ENCODE measurements at places on chromosomes 7 and 10.

- DNase-seq, result peak; percentile 42
Observed at GRCh38 chr10:69497611-69498390, 46.5 kb downstream of the TSPAN15 start.

DNA sequence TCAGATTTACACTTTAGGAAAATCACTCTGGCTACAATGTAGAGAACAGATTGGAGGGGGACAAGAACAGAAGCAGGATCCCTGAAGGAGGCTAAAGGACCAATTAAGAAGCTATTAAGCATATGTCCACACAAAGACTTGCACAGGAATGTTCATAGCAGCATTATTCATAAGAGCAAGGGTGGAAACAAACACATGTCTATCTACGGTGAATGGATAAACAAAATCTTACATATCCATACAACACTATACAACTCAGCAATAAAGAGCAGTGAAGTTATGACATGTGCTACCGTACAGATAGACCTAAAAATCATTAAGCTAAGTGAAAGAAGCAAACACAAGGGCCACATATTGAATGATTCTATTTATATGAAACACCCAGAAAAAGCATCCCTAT is 10.4 kb downstream of the CHCHD3 start:
- DNase-seq, result no peak

GRCh38 chr7:130380861-130381455 is 664 bp downstream of the CPA1 start:
- no peak for DNase-seq

DNA sequence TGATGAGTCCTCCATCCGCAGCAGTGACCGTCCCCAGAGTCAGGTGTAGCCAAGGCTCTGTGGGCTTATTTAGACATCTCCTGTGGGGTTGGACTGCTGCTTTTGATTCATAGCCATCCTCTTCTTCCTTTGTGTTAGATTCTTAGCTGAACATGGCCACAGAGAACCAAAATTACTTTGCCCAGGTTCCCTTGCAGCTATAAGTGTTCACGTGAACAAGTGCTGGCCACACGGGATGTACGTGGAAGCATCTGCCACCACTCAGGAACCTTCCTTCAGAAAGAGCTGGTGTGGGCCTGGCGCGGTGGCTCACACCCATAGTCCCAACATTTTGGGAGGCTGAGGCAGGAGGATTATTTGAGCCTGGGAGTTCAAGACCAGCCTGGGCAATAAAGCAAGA is 49.1 kb downstream of the TMEM209 start:
- no peak for DNase-seq

- DNase-seq, result no peak
Observed at GRCh38 chr7:10685040-10685439, 288.6 kb upstream of the PHF14 start.

- DNase-seq, result no peak
Observed at GRCh38 chr10:127922675-127923366, 15.9 kb downstream of the PTPRE start.

GRCh38 chr10:129894698-129895097 is 69.4 kb downstream of the EBF3 start:
- no peak for DNase-seq

- peak; percentile 13 for DNase-seq
Observed at GRCh38 chr10:77877441-77878344, 48.9 kb downstream of the DLG5 start.

DNA sequence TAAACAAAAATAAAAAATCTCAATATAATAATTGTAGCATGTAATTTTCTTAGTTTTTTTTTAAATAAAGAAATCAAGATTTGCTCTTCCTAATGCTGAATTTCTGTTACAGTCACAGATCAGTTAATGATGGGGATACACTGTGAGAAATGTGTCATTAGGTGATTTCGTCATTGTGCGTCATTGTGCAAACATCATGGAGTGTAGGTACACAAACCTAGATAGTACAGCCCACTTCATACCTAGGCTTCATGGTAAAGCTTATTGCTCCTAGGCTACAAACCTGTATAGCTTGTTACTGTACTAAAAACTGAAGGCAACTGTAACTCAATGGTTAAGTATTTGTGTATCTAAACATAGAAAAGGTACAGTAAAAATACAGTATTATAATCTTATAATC is 74.4 kb upstream of the LSM8 start:
- no peak for DNase-seq

DNA sequence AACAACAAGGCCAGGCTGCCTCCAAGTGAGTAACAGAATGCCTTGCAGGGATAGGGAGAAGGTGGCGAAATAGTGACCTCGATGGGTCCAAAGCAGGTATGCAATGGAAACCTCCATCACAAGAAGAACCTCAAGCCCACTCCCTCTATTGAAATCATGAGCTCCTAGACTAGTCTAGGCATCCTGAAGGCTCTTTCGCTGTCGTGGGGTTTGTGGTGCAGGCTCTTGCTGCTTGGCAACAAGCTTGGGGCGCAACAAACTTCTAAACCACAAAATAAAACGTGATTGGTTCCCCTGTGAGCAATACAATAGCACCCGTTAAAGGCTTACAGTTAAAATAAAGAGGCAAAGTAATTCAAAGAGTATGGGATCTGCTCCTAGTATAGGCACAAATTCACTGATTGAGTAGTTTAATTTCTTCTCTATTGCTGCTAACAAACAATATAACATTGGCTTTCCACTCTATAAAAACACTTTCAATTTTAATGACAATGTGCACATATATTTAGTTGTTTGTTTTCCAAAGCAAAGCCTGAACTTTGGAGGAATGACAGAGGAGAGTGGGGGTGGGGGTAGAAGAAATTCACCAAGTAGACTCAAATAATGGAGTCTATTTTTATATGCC is 64.1 kb downstream of the C10orf67 start:
- no peak for DNase-seq

DNA sequence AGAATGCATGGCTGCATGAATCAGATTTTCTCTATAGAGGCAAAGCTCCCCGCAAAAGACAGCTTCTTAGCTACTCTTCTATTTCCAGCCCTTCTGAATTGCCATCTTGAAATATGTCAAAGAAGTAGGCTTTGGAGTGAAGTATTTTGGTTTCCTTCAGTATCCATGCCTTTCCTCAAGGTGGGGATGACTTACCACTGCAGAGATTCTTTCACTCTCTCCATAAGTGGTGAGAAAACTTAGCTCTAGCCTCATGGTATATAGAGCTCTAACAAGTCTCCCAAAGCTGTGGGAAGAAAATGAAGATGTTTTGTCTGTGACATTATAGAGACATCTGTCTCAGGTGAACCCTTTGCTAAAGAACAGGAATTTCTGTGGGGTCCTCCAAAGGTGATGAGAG is 89.6 kb upstream of the ITGB1 start:
- DNase-seq, result no peak

- no peak for DNase-seq
Observed at GRCh38 chr7:2818121-2818520, 26.0 kb downstream of the GNA12 start.

DNA sequence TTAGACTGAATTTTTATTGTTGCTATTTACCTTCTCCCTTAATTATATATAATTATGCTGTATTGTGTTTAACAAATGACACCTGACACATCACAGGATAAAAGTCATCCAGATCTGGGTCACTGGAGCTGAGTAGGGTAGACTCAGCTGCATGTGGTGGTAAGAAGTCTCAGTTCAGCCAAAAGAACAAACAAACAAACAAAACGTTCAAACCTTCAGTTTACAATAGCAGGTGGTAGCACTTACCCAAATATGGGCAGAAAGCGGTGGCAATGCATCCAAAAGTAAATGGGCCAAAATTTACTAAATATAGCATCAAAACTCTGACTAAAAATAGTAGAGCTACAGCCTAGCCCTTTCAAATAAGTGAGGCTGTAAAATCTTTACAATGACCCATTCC is 42.2 kb downstream of the ZWINT start:
- no peak for DNase-seq

- DNase-seq, result no peak
Observed at GRCh38 chr10:17974505-17974904, 22.8 kb downstream of the SLC39A12 start.

DNA sequence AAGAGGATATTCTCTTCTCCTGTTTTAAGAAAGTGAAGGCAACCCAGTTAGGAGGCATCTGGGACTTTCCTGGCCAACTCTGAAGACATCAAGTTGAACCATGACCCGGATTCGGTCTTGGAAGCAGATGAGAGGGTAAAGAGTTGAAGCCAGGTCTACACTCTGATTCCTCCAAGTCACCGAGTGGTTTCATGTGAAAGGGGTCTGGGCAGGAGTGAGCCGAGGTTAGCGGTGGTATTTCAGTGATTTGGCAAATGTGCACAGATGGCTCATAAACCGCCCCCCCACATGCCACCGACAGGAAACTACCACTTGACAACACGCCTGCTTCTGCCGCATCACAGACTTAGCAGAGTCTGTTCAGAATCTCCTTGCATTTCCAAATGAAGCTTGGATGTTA is 11.4 kb upstream of the REPIN1 start:
- peak; percentile 91 for DNase-seq

GRCh38 chr7:106016331-106016730 is 53.3 kb downstream of the CDHR3 start:
- no peak for DNase-seq

- DNase-seq, result no peak
Observed at GRCh38 chr7:73727952-73728351, 8.5 kb upstream of the STX1A start.

GRCh38 chr7:111438369-111439289 is 123.7 kb downstream of the IMMP2L start:
- no peak for DNase-seq

GRCh38 chr7:151468217-151469018 is 28.5 kb upstream of the CRYGN start:
- DNase-seq, result no peak

- DNase-seq, result peak; percentile 71
Observed at GRCh38 chr10:115129752-115130151, 36.6 kb downstream of the ATRNL1 start.

DNA sequence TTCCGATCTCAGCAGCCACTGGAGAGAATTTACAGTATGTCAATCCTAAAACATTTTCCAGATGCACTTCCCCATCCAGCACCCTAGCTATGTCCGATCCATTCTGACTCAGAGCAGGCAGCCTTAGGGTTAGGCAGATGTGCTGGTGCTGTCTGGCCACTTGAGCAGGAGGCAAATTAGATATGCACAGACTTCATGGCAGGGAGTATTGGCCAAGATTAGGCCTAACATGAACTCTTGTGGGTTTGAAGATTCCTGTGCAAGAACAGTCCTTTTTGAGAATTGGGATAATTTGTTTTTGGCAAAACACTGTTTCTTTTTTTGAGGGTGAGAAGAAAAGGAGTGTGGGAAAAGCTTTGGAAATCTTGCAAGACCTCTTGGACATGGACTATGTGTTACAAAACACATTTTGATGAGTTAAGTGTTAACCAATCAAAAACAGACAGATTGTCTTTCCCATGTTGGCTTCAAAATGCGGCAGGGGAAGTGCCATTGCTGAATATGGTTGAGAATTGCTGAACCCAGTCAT is 218.6 kb upstream of the INHBA start:
- no peak for DNase-seq

DNA sequence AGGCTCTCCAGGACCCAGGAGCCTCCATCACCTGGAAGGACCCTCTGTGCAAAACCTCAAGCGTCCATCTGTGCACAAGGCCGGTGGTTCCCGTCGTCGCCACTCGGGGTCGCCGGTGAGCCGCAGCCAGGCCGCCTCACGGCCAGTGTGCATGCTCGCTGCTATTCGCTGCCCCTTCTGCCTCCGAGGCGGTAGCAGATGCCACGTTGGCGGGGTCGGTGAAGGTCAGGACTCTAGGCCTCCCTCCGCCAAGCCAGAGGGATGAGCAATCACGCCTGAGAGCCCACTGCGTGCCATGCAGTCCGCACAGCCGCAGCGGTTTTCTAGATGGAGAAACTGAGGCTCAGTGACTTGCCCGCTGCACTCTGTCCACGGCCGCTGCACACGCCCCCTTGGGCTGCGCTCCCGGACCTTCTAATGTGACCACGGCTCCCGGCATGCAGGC is 5.7 kb downstream of the UPK3B start:
- no peak for DNase-seq

DNA sequence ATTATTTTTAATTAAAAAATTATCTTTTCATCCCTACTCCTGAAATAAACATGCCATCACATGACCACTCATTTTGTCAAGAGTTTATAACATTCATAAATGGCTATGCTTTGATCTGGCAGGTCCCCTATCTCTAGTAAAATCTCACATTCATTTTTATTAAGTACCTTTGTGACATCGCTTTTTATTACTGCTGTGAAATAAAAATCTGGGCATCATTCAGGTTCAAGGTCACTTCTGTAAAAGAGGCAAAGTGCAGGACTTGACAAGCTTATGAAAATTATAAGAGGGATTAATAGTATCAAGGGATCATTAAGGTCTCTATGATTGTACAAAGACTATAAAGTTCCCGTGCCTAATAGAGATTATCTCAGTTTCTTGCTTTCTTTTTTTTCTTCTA is 416.8 kb upstream of the SEMA3A start:
- no peak for DNase-seq

- DNase-seq, result no peak
Observed at GRCh38 chr7:29424295-29424983, 139.2 kb upstream of the PRR15 start.

DNA sequence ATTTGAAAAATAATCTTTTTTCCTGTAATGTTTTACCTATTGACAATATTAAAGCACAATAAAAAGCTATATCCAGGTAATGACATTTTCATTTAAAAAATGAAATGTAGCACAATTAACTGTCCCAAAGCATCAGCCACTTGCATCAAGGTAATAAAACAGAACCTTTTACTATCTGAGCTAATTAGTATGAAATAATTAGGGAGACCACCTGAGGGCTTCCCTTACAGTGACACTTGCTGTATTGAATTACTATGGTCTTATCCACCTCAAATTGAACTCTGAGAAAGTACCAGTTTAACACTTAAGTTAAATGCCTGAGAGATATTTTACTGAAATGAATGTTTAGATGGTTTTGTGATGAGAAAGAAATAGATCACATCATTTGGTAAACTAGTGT is 119.4 kb upstream of the DKK1 start:
- no peak for DNase-seq

DNA sequence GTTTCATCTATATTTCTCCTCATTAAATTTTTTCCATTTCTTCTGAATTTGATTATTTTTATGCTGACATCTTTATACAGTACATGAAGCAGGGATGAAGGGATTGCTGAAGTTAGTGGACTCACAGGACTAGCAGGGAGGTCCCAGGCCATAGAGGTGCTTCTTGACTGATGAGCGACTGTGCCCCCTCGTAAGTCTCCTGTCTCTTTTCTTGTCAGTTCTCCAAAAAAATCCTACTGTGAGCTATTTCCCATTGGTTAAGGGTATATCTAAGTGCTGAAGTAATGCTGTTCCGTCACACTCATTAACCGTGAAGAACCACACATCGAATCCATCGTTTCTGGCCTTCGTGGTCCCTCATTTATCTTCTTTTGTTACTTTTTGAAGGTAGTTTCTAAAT is 27.7 kb downstream of the HECW1 start:
- no peak for DNase-seq

All from common myeloid progenitor, CD34-positive (primary cell).